ENCODE measurements at places on chromosomes 1 and 21. TPM values are rescaled to one million over a fixed set of nuclear protein-coding genes. Genes with fewer than 3 reads are reported as not detected.

Gene HORMAD1
- not detected for total RNA-seq

Gene KCNQ4
- 8.2 TPM for total RNA-seq

Gene AMPD1
- total RNA-seq: 93.4 TPM

DNA sequence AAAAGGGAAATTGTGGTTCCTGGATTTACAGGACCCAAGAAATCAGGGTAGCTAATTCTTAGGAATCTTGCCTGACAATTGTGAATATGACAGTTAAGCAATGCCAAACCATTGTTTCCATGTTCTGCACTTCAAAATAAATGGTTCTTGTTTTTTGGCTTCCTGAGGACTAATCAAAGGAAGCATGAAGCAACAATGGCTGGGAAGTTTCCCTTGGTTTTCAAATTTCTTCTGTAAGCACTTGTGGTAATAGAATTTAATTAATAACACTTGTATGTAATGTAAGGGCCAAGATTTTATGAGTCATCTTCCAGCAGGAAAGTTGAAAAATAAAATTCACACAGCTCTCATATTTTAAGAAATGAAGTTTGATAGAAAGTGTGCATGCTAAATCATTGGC is 31.7 kb downstream of the JAM2 start:
- DNase-seq: no peak

Gene ADAM15
- total RNA-seq: 42.8 TPM

DNA sequence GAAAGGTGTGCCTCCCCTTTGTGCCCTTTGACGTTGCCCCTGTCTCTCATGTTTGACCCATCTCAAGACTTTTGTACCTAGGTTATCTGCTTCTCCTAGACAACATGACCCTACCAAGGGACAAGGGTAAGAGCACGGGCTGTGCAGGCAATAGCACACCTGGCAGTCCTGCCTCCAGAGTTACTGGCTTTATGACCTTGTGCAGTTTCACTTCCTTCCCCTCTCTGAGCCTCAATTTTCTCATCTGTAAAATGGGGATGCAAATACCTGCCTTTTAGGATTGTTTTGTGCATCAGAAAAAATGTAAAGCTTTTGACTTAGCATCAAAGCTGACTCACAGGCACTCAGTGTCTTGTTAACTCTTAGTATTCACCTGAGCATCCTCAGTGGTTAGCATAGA is 36.4 kb downstream of the ELK4 start:
- no peak for DNase-seq

GRCh38 chr1:60461925-60462595 is 388.5 kb upstream of the C1orf87 start:
- DNase-seq: no peak

DNA sequence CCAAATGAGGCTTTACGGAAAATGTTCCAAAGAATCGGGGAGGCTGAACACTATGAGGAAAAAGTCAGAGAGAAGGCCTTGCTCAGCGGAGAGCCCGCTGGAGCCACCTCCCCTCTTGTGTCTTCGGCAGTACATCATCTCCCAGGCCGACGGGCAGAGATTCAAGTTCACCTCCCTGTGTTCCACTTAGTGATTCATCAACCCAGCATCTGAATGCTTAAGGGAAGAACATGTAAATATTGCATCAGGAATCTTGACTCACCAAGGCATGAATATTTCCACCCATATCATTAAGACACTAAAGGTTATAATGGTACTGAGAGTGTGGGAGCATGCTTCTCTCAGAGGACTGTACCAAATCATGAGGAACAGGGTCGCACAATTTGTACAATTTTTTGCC is 172.5 kb downstream of the ST6GALNAC5 start:
- DNase-seq: no peak

Gene MFAP2
- 1.8 TPM for total RNA-seq

GRCh38 chr1:178188306-178188705 is 94.4 kb downstream of the RASAL2 start:
- DNase-seq: no peak

Measured in gastrocnemius medialis (tissue), 4 donors.